Nephron progenitor cell (in vitro differentiated cells): ENCODE measurements at places on chromosomes 5 and 9.
A peak's percentile ranks its signal among the peaks of the same experiment; 100 is the strongest.

- peaks cover 3% of the 10 kb centered on the region for H3K27me3 ChIP-seq
- H3K27ac ChIP-seq = peak overlapping the region; percentile 70
- H3K4me1 ChIP-seq = peaks cover 6% of the 10 kb centered on the region
- no peak overlapping the region for H3K4me3 ChIP-seq
- DNase-seq = no peak
Observed at GRCh38 chr5:18553269-18553668, 919.0 kb downstream of the TAF11L14 start.

GRCh38 chr5:159678657-159679392, 237.5 kb upstream of the ADRA1B start:
- H3K4me3 ChIP-seq = no peak overlapping the region
- peaks cover 13% of the 10 kb centered on the region for H3K36me3 ChIP-seq
- H3K4me1 ChIP-seq = no peaks in the 10 kb centered on the region
- no peak for DNase-seq

DNA sequence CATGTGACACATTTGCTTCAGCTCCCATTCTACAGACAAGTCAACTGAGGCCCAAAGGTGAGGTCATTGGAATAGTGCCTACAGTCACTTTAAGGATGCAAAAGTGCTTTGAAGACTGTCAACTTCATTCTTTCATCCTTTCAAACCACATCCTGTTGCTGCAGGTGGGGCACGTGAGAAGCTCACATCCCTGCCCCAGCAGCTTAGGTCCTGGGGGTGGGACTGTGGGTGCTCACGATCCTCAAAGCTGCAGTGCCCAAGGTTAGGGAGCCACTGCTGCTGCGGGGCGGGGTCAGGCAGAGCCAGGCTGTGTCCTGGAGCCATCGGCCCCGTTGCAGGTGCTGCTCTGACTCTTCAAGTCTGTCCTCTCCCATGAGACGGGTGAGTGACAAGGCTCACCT, 57.9 kb upstream of the IER5L start:
- no peaks in the 10 kb centered on the region for H3K36me3 ChIP-seq
- peaks cover 9% of the 10 kb centered on the region for H3K27me3 ChIP-seq
- H3K27ac ChIP-seq = no peak overlapping the region
- peaks cover 33% of the 10 kb centered on the region for H3K4me1 ChIP-seq

DNA sequence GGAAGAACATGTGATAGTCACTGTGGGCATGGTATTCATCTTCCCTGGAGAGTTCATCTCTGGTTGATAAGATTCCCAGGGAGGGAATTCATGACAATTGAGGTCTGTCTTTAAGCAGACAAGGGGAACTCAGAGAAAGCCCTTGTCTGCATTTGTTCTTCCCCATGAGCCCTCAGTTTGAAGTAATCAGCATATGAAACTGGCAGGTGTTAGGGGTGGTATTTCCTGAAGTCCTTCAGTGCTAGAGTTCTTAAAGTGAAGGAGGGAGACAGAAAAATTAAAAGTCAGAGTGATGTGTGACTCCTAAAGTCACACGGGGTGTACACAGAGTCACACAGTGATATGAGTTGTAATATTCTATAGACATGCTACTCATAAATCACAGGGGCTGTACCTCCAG, 60.6 kb upstream of the SYK start:
- no peak overlapping the region for H3K27ac ChIP-seq

GRCh38 chr5:67799732-67800234, 415.8 kb upstream of the PIK3R1 start:
- no peak for DNase-seq
- H3K27me3 ChIP-seq = no peaks in the 10 kb centered on the region
- peaks cover 59% of the 10 kb centered on the region for H3K36me3 ChIP-seq

- DNase-seq = peak; percentile 79
- no peak overlapping the region for H3K27ac ChIP-seq
- H3K27me3 ChIP-seq = peaks cover 5% of the 10 kb centered on the region
- peaks cover 16% of the 10 kb centered on the region for H3K36me3 ChIP-seq
Observed at GRCh38 chr9:89549031-89549644, 51.2 kb upstream of the SEMA4D start.

DNA sequence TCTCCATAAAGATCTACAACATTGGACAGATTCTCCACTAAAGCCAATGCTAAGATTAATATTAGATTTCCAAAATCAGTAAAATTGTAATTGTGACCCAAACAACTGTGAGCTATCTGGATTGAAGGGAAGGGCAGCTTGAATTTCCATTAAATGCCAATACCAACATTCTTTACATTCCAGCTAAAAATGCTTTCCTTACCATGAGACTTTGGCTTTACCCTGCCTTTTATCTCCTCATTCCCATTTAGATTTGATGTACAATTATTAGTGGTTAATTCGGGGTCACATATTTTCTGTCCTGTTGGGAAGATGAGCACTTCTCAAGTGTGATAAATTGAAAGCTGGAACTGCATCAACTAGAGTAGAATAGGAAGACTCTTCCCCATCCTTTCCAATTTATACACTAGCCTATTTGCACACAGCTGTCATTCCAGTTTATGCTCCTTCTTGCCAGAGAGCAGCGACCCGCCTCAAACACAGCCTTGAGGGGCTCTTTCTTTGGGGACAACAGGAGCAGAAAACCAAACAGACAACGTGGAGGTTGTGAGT, 33.1 kb upstream of the MYOT start:
- peaks cover 4% of the 10 kb centered on the region for H3K27me3 ChIP-seq
- no peak overlapping the region for H3K27ac ChIP-seq
- no peaks in the 10 kb centered on the region for H3K36me3 ChIP-seq
- peaks cover 23% of the 10 kb centered on the region for H3K4me1 ChIP-seq

DNA sequence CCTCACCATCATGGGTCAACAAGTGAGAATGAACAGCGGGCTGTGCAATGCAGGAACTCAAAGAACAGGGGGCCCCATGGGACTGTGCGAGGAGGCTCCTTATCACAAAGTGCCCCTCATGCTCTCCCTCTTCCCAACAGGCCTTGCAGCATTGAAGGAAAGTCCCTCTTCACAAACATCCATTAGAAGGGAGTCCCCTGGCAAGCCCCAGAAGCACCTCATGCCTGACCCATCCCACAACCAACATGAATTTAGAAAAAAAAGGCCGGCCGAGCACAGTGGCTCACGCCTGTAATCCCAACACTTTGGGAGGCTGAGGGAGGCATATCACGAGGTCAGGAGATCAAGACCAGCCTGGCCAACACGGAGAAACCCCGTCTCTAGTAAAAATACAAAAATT, 122.6 kb upstream of the FSTL4 start:
- no peak overlapping the region for H3K27ac ChIP-seq
- no peaks in the 10 kb centered on the region for H3K36me3 ChIP-seq
- H3K4me1 ChIP-seq = peaks cover 19% of the 10 kb centered on the region
- H3K27me3 ChIP-seq = peaks cover 21% of the 10 kb centered on the region

- no peak for DNase-seq
- H3K27me3 ChIP-seq = peaks cover 19% of the 10 kb centered on the region
- no peaks in the 10 kb centered on the region for H3K36me3 ChIP-seq
- H3K27ac ChIP-seq = no peak overlapping the region
Observed at GRCh38 chr5:114447084-114447773, 85.4 kb downstream of the KCNN2 start.

- H3K4me3 ChIP-seq = no peak overlapping the region
- H3K36me3 ChIP-seq = no peaks in the 10 kb centered on the region
- no peak overlapping the region for H3K27ac ChIP-seq
- no peak for DNase-seq
Observed at GRCh38 chr5:10914741-10915480, 153.9 kb upstream of the DAP start.

GRCh38 chr9:12718482-12719026, 25.4 kb downstream of the TYRP1 start:
- no peaks in the 10 kb centered on the region for H3K36me3 ChIP-seq
- H3K4me3 ChIP-seq = peak overlapping the region; percentile 49
- peaks cover 4% of the 10 kb centered on the region for H3K27me3 ChIP-seq
- peak; percentile 29 for DNase-seq
- H3K4me1 ChIP-seq = peaks cover 31% of the 10 kb centered on the region
- H3K27ac ChIP-seq = no peak overlapping the region

GRCh38 chr5:548256-548655, 24.0 kb upstream of the SLC9A3 start:
- no peak overlapping the region for H3K4me3 ChIP-seq
- H3K27ac ChIP-seq = peak overlapping the region; percentile 80
- DNase-seq = peak; percentile 1
- no peaks in the 10 kb centered on the region for H3K36me3 ChIP-seq
- no peaks in the 10 kb centered on the region for H3K4me1 ChIP-seq

DNA sequence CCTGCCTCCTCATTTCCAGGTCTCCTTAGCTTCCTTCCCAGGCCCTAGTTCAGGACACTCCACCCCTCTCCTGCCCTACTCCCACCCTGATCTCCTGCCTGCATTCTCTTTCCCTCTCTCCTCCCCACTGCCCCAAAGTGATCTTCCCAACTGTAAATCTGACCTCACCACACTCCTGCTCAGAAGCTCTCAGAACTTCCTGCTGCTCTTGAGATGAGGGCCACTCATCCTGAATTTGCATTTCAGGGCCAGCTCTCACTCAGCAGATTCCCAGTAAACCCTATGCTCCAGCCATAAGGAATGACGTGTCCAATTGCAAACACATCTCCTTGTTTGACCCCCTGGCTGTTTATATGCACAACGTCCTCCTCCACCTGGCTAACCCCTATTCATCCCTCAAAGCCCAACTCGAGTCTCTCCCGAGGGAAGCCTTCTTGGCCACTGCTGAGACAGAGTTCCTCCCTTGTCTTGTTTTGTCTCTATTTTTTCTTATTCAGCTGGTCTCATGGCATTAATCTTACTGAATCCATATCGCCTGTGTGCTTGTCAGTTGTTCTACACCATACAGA, 95.0 kb downstream of the NSG2 start:
- no peaks in the 10 kb centered on the region for H3K36me3 ChIP-seq
- H3K4me3 ChIP-seq = no peak overlapping the region
- DNase-seq = no peak
- no peaks in the 10 kb centered on the region for H3K4me1 ChIP-seq

DNA sequence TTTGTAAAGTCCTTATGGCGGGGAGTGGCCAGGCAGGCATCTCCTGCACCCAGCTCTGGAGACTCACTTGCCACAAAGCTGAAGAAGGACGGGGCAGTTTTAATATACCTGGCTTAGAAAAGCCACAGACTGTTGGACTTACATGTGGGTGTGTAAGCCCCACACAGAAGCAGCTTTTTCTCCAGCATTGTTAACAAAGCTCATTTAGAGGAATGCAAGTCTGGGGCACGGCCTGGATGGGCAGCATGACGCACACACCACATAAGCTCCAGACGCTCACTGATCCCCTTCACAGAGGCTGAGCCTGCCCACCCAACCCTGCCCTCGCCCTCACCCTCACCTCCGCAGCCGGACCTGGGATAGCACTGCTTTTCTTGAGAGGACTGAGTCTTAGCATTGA, 58.0 kb upstream of the PDE8B start:
- H3K4me1 ChIP-seq = no peaks in the 10 kb centered on the region
- DNase-seq = no peak
- peaks cover 9% of the 10 kb centered on the region for H3K36me3 ChIP-seq
- no peak overlapping the region for H3K27ac ChIP-seq
- H3K27me3 ChIP-seq = no peaks in the 10 kb centered on the region
- no peak overlapping the region for H3K4me3 ChIP-seq
